Parietal lobe (tissue), 2 donors: ENCODE measurements at places on chromosomes 11 and 22. TPM values are rescaled to one million over a fixed set of nuclear protein-coding genes. Genes with fewer than 3 reads are reported as not detected.

CCDC89 gene
- 0.63 TPM for total RNA-seq

CEP164 gene
- 47.3 TPM for total RNA-seq

FAM89B gene
- 39.4 TPM for total RNA-seq

KRTAP5-2 gene
- total RNA-seq, result not detected

USP2 gene
- total RNA-seq, result 5.0 TPM

PPFIA1 gene
- total RNA-seq, result 71.7 TPM

TTC38 gene
- total RNA-seq, result 11.9 TPM

NUDT22 gene
- total RNA-seq, result 19.7 TPM

OR52A1 gene
- not detected for total RNA-seq

RANGAP1 gene
- 41.9 TPM for total RNA-seq
